Activated naive CD4-positive, alpha-beta T cell (primary cell): ENCODE measurements at places on chromosomes 11 and 22.
A peak's percentile ranks its signal among the peaks of the same experiment; 100 is the strongest.

GRCh38 chr11:113773092-113773415 lies 438 bp downstream of the ZW10 start:
- no peak for DNase-seq

DNA sequence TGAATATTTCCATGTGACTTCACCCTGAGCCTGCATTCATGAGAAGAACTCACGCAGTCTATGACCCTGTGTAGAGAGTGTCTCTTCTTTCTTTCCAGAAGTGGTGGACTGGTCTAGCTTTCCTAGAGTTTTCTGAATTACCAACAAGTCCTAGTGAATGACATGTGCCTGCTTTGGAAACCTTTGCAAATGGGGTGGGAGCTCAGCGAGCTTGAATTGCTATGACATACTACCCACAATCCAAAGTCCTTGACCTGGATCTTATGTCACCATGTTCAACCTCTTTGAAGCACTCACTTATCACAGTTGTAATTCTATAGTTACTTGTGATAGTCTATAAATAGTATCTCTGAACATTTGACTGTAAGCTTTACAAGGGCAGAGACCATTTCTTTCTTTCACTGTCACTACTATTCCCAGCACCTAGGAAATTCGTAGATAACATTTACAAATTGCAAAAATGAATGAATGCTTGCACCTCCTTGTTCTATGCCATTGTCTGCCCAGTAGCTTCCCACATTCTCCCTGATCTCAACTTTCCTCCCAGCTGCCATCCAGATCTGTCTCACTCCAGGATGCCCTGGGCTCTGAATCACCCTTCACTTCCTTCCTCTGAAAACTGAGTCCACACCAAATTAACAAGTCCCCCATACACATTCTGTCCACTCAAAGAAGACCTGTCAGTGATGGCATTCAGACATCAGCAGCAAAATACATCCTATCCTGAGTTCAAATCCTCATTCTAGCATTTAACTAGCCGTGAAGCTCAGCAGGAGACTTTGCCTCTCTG lies 201.9 kb upstream of the SESN3 start:
- no peak for DNase-seq

- DNase-seq, result no peak
These were observed 31.4 kb downstream of the PLAAT5 start for GRCh38 chr11:63459586-63459985.

DNA sequence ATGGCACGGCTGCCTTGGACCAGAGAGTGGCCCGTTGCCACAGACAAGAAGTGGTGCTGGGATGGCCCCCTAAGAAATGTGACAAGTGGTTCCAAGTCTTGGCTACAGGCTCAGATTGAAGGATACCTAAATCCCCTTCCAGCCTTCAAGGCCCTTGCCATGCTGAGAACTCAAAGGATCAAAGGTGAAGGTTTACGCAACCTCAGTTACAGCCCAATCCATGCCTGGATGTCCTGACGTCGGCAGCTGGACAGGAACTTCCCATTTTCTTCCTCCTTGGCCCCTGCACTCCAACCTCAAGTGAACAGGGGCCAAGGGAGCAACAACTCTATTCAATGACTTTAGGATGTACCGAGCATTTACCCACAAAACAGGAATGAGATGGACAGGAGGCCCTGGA lies 95.4 kb downstream of the DHCR7 start:
- DNase-seq, result no peak

DNA sequence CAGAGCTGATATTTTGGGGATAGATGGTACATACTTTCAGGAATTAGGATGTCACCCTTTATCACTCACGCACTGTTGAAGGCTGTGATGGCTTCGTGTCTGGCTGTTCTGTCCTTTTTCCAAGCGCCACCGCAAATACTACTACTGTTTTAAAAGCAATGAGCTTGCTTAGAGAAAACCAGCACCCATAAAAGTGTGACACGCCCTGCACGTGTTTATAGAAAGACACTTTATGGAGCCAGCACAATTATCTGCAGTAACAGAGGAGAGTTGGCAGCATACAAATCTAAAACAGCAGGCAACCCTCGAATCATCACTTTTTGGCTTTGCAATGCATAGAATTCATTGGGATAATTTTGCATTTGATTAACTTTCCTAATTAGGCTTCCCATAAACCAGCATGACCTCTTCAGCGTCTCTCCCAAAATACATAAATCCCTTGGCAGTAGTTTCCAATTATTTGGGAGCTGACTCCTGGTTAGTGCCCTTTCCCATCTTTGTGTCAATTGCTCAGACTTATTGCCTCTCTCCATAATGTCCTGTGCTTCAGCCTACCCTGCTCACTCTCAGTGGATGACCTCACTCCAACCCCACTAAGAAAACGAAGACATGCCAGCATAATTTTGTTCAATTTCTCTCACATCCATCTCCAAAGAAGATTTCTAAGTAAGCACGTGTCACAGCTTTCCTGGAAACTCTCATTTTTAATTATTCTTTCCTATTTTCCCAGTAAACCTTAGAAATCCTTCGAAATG lies 118.7 kb upstream of the LARGE1 start:
- DNase-seq, result no peak

DNA sequence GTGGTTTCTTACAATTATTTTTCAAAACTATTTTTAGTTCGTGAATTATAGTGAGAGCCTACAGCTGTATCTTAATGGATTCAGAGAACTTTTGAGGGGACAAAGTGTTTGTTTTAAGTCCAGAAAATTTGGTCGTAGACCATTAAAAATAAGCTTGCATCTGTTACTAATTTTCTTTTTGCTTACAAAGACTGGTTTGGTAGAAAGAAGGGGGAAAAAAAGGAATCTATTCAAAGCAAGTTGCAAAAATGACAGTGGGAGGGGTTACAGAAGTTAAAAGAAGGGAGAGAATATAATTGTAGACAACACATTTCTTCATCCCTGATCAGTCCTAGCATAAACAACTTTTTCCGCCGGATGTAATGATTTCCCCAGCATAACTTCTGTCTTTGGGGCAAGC lies 72.1 kb downstream of the AMOTL1 start:
- DNase-seq, result no peak

- DNase-seq, result no peak
These were observed 123.7 kb downstream of the MIAT start for GRCh38 chr22:26781062-26781461.

- no peak for DNase-seq
These were observed 147.5 kb downstream of the ELP4 start for GRCh38 chr11:31657091-31657490.

DNA sequence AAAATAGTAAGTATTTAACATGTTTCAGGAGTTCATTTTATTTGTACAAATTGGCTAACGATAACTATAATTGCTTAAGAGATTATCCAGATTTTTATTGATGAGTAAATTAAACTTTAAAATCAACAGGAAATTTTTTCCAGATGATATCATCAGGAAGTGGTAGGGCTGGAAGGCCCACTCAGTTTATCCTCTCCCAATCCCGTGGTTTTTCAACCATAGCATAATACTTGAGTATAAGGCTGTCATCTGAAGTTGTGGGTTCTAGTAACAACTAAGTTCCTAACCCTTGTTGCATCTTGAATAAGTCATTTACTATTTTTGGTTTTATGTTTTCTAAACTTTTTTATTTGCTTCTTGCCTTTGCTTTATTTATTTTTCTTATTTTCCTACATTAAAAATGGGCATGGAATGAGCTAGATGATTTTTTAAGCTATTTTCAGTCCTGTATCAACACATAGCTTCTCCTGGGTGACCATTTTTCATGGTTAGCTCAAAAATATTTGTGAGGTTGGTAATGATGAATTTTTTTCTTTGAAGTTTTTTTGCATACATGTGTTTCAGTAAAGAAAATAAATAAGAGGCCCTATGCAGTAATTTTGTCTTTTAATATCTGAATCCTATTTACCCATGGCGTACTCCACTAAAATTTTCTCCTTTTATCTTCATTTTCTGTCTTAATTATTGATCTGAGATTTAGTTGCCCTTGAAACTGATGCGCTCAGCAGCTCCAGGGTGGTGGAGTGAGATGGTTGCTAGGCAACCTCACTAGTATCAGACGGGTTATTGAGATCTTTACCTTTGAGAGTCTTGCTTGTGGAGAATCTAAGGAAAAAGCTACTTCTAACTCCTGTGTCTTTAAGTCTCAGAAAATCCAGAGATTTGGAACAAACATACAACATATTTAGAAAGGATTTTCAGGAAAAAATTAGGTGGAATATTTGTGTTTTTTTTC lies 452.0 kb upstream of the CCDC179 start:
- no peak for DNase-seq

- DNase-seq, result no peak
These were observed 99.0 kb upstream of the NNMT start for GRCh38 chr11:114196997-114197703.

DNA sequence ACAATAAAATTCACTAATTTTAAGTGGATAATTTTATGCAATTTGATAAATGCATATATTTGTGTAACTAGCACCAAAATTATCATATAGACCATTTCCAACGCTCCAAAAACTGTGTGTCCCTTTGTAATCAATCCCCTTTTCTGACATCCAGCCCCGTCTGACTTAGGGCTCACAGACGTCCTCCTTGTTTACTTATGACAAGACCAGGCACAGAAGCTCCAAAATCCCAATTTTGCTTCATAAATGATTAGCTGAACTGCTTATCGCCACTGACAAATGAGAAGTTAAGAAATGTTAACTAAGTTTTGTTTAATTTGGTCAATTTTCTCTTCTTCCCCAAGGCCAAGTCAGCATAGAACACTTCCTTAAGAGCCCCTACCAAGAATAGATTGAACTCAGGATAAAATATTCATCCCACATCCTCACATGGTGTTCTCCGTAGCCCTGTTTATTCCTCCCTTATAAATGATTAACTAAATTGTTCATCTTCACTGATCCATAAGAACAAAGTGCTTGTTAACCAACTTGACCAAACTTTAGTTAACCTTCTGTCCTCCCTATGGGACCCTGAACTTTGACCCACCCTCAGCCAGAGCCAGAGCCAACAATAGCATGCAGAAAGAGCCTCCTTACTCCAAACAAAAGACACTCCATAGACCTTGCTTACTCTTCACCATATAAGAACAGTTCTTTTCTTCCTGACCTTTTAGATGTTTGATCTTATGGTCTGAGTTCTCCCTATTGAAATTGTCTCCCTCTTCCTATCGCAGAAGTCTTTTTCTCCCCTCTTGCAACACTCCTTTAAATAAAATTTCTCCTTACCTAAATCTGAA lies 30.8 kb upstream of the GLYAT start:
- no peak for DNase-seq

GRCh38 chr22:46537225-46537945 lies at the start of gene CELSR1:
Gene CELSR1, minus strand, starts transcription at chr22:46537620. Its CDS starts 450 bp downstream, at chr22:46537170.
- DNase-seq, result no peak

GRCh38 chr11:36010010-36010740 lies 66.3 kb downstream of the LDLRAD3 start:
- no peak for DNase-seq

GRCh38 chr11:23540101-23540561 lies 679.9 kb upstream of the CCDC179 start:
- no peak for DNase-seq

DNA sequence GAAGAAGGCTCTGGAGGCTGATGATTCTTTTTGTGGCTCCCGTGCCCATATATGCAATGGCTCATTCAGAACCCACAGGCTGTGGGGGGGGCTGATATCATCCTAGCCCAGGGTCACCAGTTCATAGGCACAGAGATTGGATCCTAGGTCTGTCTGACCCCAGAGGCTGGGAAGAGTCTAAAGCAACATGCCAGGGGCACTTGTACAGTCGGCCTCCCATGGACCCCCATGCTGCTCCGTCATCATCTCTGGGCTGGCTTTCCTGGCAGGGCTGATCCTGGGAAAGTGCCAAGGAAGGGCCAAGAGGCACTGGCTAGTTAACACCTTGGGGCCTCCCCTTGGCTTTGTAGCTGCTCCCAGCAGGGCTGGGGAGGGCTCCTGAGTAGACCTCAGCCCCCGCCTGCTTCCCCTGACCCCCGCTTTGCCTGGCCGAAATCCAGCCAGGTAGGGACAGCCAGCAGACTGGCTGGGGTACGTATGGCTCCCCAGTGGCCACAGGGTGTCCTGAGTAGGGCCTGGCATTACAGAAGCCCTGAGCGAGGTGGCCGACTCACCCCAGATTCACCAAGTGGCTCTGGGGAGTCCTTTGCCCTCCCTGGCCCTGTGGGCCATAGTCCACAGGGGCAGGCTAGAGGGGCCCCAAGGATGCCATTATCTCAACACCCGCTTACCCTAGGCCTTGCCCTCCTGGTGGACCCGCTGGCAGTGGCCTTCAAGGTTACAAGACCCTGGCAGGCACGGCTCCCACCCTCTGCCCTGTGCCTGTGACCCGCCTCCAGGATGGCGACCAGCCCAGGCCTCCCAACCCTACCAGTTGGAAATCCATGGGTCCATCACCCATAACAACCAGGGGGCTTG lies 22.5 kb downstream of the FADS3 start:
- no peak for DNase-seq

- peak; percentile 64 for DNase-seq
These were observed 24.4 kb downstream of the P2RY2 start for GRCh38 chr11:73242251-73243092.

DNA sequence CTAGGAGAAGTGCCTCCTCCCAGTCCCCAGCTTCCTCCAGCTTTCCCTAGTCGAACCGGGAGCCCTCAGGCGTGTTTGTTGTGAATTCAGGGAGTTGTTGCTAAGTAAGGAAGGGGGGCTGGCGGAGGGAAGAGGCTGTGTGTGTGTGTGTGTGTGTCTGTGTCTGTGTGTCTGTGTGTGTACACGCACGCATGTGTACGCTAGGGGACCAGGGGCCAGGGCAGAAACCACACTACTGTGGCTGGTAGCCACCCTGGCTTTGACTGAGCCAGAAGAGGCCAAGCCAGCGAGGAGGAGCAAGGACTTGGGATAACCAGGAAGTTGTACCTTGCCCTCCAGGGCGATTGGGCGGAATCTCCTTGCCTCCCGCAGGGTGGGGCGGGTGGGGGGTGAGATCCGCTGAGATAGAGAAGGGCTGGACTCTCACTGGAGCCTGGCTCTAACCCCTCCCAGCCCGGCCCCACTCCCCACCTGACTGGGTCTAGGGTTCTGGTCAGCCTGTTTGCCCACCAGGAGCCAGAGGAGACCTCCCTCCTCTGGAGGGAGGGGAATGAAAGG lies 7.5 kb downstream of the BCL9L start:
- no peak for DNase-seq

DNA sequence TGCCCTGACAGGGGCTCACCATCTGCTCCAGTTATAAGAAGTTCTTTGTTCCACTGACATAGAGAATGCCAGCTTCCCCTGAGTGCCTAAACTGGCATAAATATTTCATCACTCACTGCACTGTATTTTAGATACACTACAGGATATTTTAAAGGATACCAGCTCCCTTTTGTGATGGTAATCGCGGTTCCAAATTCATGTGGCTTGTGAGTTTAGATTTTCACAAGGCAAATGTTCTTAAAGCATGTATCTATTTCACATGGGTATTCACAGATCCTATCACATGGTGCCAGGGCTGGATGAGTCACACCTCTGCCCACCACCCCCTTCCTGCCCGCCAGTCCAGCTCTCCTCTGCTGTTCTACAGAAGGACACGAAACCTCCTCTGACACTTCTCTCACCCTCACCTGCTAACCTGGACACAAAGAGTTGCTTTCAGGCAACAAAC lies 105.5 kb downstream of the KCNC1 start:
- DNase-seq, result no peak

GRCh38 chr11:27201454-27202302 lies 161.1 kb downstream of the BBOX1 start:
- DNase-seq, result no peak
